PC-3 (cell line): ENCODE measurements at places on chromosomes 16 and 17. TPM values are rescaled to one million over a fixed set of nuclear protein-coding genes. Genes with fewer than 3 reads are reported as not detected.
A peak's percentile ranks its signal among the peaks of the same experiment; 100 is the strongest.

The CNGB1 gene
- 0.04 TPM in 1 of 2 replicates, not detected in the other for total RNA-seq

The TP53TG3D gene
- not detected in 2 replicates for total RNA-seq

The ARL5C gene
- total RNA-seq: 0.58 TPM in 1 of 2 replicates, not detected in the other

DNA sequence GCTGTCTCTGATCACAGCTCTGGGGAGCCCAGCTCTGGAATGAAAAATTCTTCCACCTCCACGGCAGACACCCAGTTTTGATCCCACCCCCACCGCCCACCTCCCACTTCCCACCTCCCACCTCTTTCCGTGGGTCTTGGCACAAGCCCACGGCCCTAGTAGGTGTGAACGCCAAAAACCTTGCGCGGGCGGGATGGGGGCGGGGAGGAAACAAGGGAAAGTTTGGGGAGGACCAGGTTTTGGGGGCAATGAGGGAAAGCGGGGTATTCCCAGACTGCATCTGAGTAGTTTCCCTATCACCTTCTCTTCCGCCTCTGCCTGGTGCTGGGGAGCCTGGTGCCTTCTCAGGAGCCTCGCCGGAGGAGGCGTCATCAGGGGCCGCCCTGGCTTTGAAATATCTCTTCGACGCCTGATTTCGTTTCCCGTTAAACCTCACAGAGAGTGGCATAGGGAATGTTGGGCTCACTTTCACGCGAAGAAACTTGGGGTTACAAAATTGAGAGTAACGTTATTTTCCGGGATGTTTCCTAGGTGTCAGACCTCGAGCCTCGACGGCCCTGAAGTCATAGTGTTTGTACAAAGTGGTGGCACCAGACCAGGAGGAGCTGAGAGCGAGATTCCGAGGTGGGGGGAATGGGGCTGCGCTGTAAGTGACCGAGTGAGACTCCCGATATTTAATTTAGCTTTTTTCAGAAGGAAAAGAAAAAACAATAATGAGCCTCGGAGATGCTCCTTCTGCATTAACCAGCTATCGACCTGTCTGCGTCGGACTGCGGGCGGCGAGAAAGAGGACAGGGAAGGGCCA, 1.6 kb upstream of the IRX3 start:
- no peak for DNase-seq

The NOXO1 gene
- 2.4 and 3.4 TPM in 2 replicates for total RNA-seq

GRCh38 chr17:57604771-57605674, 140.1 kb downstream of the CCDC182 start:
- no peak for DNase-seq

The GLTPD2 gene
- total RNA-seq: 0.98 TPM in 1 of 2 replicates, not detected in the other

The HBA2 gene
- not detected in 2 replicates for total RNA-seq

- no peak for DNase-seq
Observed at GRCh38 chr16:57648125-57648524, 19.7 kb downstream of the ADGRG1 start.

The KRT13 gene
- 1.4 TPM in 2 replicates for total RNA-seq

The PRSS27 gene
- 1.2 TPM in 1 of 2 replicates, not detected in the other for total RNA-seq

The AOC2 gene
- 0.63 and 1.4 TPM in 2 replicates for total RNA-seq

GRCh38 chr17:50507871-50508572, at the start of gene MYCBPAP:
MYCBPAP (plus strand) TSS chr17:50508439; CDS start chr17:50508675, 236 bp downstream.
- peak; percentile 61 for DNase-seq

- no peak for DNase-seq
Observed at GRCh38 chr17:80779961-80780380, 211.7 kb upstream of the CHMP6 start.

The CDK5R1 gene
- 1.7 and 3.0 TPM in 2 replicates for total RNA-seq

- peak; percentile 73 for DNase-seq
Observed at GRCh38 chr17:6831661-6832263, at the start of gene TEKT1. TEKT1 (minus strand) TSS chr17:6831729; CDS start chr17:6830376, 1,353 bp downstream.

GRCh38 chr17:56319531-56319930, 166.3 kb downstream of the ANKFN1 start:
- DNase-seq: peak; percentile 84

The GGT6 gene
- total RNA-seq: not detected in 2 replicates

The ABCA5 gene
- 7.0 and 9.4 TPM in 2 replicates for total RNA-seq

The PDIA2 gene
- total RNA-seq: not detected in 2 replicates

DNA sequence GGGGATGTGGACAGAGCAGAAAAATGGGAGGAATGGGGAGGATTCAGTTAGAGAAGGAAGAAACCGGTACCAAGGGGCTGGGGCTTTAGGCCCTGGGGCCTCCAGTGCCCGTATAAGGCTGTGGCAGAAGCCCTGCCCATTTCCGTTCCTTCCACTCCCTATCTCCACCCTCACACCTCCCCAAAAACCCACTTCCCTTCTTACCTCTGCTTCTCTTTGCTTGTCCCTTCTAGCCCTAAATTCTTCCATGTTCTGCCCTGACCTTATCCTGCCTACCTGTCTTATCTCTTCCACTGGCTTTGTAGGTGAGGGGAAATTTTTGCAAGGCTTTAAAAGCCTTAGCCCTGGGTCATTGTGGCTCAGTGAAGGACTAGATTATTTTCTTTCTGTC, 4.1 kb downstream of the RNF167 start:
- DNase-seq: no peak

The ABCC12 gene
- total RNA-seq: not detected in 2 replicates

GRCh38 chr17:69431835-69432234, 17.3 kb downstream of the MAP2K6 start:
- no peak for DNase-seq

The ITGB4 gene
- total RNA-seq: 273 and 362 TPM in 2 replicates

The BAIAP3 gene
- total RNA-seq: 13.1 and 18.2 TPM in 2 replicates

DNA sequence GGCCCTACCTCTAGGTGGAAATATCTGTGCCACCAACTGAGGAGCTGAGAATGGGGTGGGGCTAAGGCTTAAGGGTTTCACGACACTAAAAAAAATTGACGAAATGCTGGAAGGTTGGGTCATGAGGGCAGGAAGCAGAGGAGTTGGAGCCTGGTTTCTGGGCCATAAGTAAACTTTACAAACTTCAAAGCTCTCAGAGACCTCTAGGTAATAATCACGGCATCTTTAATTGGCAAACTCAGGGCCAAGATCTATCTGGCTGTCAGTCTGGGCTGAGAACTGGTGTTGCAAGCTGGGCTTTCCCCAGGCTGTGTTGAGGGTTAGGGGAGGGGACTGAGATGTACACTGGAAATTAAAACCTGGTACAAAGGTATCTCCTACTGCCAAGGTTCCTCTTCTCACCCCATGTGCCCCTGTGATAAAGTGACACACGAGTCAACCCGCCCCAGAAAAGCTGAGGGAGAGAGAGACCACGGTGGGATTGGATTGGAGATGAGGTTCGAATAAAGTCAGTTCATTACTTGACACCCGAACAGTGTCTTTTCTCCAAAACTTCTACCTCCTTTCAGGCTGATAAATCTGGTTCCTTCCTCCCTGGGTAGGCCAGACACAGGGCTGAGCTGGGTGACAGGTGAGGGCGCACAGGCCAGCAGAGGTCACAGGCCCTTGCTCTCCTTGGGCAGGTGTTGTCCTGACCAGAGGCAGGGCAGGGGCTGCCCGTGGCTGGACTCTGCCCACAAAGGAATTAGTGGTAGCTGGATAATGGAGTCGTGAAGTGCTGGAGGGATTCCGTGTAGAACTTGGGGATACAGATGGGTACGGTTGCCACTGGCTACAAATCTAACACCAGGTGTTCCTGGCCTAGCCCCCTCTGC, 4.0 kb upstream of the ZNF768 start:
- no peak for DNase-seq

GRCh38 chr17:67388986-67389385, 11.9 kb downstream of the PITPNC1 start:
- no peak for DNase-seq

DNA sequence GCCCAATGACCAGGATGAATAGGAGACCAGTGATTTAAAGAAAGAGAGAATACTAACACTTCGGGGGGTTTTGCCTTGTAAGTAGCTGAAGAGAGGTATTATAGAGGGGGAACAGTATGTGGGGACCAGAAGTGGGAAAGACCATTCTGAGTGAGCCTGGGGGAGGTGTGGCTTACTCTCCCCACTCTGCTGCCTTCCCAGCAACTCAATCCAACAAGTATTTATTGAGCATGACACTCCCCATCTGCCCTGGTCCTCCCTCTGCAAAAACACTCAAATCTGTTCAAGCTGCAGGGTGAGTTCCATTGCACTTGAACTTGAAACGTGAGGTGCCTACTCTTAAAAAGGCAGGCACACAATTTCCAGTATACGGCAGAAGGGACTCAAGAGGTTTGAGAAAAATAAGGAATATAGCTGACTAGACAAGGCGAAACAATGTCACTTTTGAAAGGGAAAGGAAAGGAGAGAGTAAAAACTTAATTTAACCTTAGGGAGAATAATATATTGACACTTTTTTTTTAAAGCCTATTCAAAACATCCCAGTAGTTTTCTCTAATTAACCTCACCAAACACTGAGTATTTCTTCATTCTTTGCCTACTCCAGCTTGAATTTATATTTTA, 8.2 kb downstream of the FAM117A start:
- no peak for DNase-seq

- DNase-seq: no peak
Observed at GRCh38 chr17:59719526-59719925, 12.1 kb downstream of the VMP1 start.

GRCh38 chr17:72426321-72426720, 305.5 kb downstream of the SOX9 start:
- no peak for DNase-seq

- DNase-seq: no peak
Observed at GRCh38 chr16:13912891-13913290, 7.1 kb upstream of the ERCC4 start.
